Osteocyte (in vitro differentiated cells): ENCODE measurements at places on chromosomes 11 and 22.
A peak's percentile ranks its signal among the peaks of the same experiment; 100 is the strongest.

DNA sequence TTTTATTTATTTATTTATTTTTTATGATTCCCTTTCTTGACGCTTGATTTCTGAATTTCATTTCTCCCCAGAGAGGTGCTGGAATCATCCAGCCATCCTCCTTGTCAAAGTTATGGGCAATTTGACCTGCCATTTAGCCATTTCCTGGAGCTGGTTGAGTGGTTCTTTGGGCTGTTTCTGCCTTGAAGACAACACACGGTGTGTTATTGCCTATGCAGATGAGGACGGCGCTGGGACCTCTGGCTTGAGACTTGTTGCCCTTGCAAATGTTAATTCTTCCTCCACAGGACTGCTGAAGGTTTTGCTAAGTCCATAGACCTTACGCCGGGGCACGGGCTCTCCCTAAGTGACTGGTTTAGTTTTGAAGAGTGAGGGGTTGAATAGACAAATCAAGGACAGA is 147.9 kb upstream of the PLET1 start:
- DNase-seq: no peak

GRCh38 chr11:61598886-61599868 is 18.3 kb upstream of the SYT7 start:
- DNase-seq: no peak

- no peak for DNase-seq
Measured at GRCh38 chr11:71211631-71212030, 40.7 kb downstream of the SHANK2 start.

- DNase-seq: no peak
Measured at GRCh38 chr22:41274856-41275255, 11.1 kb downstream of the RANGAP1 start.

GRCh38 chr11:102773386-102773785 is 7.0 kb downstream of the MMP10 start:
- DNase-seq: no peak

DNA sequence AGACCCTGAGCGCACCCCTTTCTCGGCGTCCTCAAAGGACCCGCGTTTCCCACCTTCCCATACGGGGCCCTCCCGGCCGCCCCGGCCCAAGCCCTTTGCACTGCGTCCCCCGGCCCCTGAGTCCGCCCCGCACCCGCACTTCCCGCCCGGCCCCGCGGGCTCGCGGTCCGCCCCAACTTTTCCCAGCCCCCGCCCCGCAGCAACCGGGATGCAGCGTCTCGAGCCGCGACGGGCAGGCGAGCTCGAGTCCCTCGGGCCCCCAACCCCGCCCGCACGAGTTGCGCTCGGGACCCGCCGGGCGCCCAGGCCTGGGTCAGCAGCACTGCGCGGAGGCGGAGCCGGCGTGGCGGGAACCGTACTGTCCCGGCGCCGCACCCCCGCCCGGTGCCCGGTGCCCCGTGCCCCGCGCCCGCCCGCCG is 371 bp downstream of the SMCO4 start:
- no peak for DNase-seq

DNA sequence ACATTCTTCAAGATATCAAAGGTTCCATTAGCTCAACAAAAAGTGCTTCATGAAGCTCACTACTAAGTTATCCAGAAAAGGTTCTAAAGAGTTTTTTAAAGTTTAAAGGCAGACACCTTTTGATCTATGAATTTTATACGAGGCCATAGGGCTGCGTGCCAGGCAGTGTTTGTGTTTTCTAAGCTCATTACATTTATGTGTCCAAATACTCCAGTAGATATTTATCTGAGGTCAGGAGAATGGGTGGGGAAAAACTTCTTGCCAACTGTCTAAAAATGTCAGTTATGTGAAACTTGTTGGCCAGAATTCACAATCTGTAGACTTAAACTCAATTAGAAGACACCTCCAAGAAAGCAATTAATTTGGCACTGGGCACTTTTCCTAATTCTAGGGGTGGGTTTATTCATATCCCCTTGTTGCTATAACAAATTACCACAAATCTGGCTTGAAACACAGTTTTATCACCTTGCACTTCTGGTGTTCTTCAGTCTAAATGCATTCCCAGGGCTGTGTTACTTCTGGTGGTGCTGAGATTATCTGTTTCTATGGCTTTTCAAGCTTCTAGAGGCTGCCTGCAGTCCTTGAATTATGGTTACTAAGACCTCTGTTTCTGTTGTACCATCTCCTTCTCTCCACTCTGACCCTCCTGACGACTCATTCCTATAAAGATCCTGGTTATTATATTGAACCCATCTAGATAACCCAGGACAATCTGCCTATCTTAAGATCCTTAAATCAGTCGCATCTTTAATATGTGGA is 1030.4 kb upstream of the CNTN5 start:
- DNase-seq: no peak

DNA sequence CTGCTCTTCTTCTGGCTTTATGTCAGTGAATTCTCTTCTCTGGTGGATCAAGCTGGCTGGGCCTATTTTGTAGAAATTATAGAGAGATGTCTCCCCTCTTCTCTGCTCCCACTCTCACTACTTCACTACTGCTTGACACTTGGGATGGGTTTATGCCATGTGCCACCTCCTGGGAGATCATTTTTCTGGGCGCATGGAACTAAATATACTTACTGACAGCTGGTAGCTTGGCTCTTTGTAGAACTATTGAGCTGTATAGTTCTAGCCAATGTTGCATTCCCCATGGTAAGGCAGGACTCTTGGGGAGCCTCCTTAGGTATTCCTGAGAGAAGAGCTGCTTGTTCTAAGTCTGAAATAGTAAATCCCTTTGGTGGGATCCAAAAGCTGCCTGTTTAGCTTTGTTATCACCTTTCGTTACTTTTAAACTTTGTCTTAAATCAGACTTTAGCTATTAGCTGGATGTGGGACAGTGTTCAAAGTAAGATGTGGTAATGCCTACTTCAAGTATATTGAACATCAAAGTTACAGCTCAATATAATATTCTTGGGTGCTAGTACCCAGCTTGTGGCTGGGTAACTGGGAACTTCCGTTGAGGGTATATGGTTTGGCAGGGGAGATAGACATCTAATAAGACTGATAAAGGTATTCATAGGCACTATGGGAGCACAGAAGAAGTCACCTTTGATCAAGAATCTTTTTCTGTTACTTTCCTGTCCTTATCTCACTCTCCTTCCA is 87.5 kb upstream of the RRM1 start:
- no peak for DNase-seq

GRCh38 chr11:45237711-45238315 is 48.3 kb downstream of the SYT13 start:
- no peak for DNase-seq

- DNase-seq: no peak
Measured at GRCh38 chr22:28016781-28017557, 97.9 kb upstream of the PITPNB start.

GRCh38 chr11:20583201-20583600 is 16.2 kb upstream of the SLC6A5 start:
- no peak for DNase-seq

DNA sequence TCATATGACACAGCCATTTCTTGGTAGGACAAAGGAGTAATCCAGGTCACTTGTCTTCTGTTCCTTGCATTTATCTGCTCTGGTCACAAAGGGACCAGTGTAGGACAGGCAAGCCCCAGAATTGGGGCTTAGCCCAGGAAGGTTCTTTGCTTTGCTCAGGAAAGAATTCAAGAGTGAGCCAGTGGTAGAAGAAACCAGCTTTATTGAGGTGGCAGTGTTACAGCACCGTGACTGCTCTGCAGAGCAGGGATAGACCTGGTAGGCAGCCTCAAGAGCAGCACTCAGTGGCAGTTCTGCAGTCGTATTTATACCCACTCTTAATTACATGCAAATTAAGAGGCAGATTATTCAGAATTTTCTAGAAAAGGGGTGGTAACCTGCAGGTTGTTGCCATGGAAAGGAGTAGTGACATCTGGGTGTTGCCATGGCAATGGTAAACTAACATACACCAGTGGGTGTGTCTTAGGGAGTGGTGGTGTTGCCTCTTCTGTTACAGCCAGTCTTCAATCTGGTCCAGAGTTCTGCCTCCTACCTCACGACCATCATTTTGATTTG is 84.9 kb upstream of the RAB1B start:
- DNase-seq: no peak

DNA sequence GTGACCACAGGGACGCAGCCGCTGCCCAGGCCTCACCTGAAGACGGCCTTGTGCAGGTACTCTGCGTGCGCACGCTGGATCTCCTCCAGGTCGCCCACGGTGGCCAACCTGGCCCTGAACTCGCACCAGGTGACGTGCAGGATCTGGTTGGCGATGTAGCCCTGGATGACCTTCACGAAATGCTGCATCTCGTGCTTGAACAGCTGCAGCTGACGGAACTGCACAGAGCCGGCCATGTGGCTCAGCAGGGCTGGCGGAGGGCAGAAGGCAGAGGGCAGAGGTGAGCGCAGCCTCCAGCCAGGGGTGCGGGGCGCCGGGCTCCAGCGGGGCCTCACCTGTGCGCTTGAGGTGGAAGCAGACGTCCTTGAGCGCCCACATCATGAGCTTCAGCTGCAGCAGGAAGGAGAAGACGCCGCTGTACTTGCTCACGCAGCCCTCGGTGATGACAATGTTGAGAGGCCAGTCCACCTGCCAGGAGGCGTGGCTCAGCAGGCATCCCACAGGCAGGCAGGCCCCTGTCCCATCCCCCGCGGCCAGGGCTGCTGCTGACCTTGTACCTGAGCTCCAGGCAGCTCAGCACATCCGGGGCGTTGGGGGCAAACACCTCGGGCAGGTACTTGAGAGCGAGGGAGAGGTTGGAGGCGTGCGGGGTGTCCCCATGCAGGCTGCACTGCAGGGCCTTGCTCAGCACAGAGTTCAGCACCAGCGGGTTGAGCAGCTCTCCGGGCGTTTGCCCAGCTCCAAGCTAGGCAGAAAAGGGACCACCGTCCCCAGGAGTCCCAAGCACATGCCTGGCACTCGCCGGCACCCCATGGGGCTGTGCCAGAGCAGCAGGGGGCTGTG is 17.6 kb downstream of the SELENOO start:
- no peak for DNase-seq

GRCh38 chr11:64545619-64546018 is 45.4 kb upstream of the SLC22A12 start:
- DNase-seq: no peak

DNA sequence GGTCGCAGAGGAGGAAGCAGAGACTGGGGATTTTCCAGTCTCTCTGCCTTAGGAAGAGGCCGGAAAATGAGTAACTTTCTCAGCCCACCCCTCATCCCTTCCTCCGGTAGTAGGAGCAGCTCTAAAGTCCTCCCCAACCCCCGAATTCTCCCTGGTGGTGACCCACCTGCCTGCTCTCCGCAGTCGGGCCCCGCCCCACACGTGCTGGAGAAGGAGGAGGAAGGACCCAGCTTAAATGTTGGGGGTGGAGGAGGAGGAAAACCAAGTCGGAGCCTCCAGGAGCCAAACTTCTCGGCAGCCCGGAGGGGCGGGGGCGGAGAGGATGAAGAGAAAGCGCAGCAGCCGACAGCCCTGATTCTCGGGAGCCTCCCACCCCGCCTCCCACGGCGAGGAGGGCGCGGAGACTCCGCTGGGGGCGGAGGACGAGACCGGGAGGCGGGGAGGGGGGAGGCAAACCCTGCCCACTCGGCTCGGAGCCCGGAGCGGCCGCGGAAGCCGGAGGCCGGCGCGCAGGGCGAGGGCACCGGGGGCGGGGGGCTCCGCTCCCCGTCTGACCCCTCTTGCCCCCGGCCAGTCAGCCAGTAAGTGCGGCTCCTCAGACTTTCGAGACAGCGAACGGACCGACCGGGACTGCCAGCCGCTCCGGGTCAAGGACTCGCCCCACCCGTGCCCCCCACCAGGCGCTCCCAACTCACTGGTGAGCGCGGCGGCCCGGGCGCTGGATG is at the start of gene TPBGL:
Gene TPBGL, plus strand, starts transcription at position 464 of the 725 bp plus-strand sequence. CDS start 276 bp downstream, outside the sequence.
- DNase-seq: no peak

GRCh38 chr11:86676533-86677154 is 4.2 kb upstream of the ME3 start:
- no peak for DNase-seq

DNA sequence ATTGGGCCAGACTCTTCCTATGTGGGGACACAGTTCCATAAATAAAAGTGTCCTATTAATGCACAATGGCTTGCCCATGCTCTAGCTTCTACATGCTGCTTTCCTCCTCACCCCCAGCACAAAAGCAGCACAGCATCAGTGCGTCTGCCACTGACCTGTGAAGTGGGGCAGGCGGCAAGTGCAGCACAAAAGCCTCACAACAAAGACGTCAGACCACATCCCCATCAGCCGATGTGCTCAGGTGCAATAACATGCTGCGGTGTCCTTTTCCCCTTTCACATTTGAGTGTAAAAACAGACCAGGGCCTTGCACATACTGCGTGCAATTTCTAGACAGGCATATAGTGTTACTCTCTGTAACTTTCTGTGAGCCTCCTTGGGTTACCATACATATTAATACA is 12.8 kb downstream of the DKK3 start:
- no peak for DNase-seq

- DNase-seq: no peak
Measured at GRCh38 chr11:112253605-112254242, 6.9 kb downstream of the PLET1 start.

DNA sequence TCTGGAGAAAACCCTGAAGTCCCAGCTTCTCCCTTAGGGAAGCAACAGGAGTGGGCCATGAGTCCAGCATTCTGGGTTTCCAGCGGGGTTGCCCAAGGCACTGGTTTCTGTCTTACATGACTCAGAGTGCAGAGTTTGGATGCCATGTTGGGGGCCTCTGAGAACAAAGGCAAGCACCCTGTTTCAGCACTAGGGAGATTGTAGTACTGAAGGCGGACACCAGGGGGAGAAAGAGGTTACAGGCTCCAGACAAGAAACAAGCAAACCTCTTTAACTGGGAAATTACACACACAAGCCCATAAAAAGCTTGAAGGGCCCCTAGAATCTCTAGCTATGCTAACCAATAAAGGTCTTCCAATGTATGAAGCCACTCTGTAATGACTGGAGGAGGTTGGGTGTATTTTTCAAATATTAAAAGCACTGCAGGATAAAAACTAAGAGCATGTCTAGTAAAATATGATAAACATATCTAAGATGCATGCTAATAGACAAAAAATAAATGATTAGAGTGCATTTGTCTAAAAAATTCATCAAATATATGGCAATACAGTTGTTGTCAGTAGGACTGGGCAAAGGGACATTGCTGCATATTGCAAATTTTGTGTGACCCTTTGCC is 7.1 kb downstream of the MS4A6E start:
- DNase-seq: peak; percentile 88

- DNase-seq: peak; percentile 83
Measured at GRCh38 chr11:2770096-2770751, 70.4 kb upstream of the KCNQ1OT1 start.

GRCh38 chr11:106011481-106011880 is 10.6 kb downstream of the MSANTD4 start:
- no peak for DNase-seq

- DNase-seq: no peak
Measured at GRCh38 chr11:123249354-123249753, 54.3 kb upstream of the CLMP start.
